ENCODE measurements at places on chromosomes 12 and 14.

- no peak for DNase-seq
These were observed 15.9 kb upstream of the CLEC4E start for GRCh38 chr12:8556531-8557097.

GRCh38 chr12:4275870-4276301 is 2.3 kb downstream of the CCND2 start:
- no peak for DNase-seq

GRCh38 chr12:127145929-127146789 is 1120.8 kb upstream of the TMEM132C start:
- DNase-seq, result peak; percentile 61

DNA sequence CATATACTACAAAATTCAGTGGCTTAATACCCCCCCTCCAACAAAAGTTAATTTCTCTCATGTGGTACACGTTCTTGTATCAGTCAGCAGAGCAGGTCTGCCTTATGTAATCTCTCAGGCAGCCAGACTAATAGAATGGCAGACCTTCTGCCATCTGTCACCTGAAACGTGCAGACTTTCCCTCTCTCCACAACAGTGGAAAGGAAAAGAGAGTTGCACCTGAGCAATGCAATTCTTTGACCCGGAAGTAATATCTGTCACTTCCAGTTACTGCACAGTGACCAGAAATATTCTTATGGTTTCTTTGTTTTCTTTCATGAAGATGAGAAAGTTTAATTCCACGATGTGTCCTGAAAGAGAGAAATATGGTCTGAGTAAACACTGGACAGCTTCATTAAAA is 14.4 kb downstream of the KERA start:
- DNase-seq, result no peak

Measured in activated CD4-positive, alpha-beta T cell treated with anti-CD3 and anti-CD28 coated beads, Interleukin-2, amount 50 U/mL, for 4 hours (primary cell).